Fibroblast of lung (primary cell): ENCODE measurements at places on chromosomes 16 and 17.
A peak's percentile ranks its signal among the peaks of the same experiment; 100 is the strongest.

DNA sequence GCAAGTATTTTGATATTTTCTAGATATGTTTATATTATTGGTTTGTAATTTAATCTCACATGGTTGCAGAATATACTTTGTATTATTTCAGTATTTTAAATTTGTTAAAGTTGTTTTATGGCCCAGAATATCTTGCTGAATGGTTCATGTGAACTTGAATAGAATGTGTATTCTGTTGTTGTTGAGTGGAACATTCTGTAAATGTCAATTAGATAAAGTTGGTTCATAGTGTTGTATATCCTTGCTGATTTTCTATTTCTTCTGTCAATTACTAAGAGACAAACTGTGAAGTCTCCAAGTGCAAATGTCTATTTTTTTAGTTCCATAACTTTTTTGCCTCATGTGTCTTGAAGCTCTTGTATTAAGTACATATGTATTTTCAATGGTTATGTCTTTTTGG, 411.7 kb downstream of the NPIPA7 start:
- DNase-seq: no peak

- DNase-seq: no peak
Observed at GRCh38 chr16:84476401-84476800, 28.1 kb downstream of the MEAK7 start.

DNA sequence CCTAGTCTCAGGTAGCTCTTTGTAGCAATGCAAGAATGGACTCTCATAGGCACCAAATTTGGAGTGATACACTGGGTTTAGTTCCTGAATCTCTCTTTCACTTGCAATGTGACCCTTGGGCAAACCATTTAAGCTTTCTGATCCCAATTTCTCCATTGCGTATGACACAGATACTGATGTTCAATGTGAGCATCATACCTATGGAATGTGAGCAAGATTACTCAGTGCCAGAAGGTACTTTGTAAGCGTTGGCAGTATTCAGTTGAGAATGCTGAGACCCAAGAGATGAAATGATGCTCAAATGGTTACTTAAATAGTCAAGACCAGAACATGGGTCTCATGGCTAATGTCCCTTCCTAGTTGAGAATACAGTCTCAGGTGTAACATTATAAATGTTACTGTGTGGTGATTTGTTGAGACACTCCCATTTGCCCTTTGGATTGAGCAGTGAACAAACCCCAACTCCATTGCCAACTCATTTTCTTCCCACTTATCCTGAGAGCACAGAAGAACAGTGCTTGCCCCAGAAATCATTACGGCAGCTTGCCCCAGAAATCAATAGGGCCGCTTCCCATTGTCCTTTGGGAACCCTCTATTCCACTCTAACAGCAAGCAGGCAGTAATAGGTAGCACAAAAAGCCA, 134.1 kb downstream of the SOX9 start:
- DNase-seq: no peak

- DNase-seq: no peak
Observed at GRCh38 chr16:14071576-14072271, 605 bp downstream of the MRTFB start.

- DNase-seq: no peak
Observed at GRCh38 chr16:8951447-8952280, 12.0 kb downstream of the USP7 start.

DNA sequence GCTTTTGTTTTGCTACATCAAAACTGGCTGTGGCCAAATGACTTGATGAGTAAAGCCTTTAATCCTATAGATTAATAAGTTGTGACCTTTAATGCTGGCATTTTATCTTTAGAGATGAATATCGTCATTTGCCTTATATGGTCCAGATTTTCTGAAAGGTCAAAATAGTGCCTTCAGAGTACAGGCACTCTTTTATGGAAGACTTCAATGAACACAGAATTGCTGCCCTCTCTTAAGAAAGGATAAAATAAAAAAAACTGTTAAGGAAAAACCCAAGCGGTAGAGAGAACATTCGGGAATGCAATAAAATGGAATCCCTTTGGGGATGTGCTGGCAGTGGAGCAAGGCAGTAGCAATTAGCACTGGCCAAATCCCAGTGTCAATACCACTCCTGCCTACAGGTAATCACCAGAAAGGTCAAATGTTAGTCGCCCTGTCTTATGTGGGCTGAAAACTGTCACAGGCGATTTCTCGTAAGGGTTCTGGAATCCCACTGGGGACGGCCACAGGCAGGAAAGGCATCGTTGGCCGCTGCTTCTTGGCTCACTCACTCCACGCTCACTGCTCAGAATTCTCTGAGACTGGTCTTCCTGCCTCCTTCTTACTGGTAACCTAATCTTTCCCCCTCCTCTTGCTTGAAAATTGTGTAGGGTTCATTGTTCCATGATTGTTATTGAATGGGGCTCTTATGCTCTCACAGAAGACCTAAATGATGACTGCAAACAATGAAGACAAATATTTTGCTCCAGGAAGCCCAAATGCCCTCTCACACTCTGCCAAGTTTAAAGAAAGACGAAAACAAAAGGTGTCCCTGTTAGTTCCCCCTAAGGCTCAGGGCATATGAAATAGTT, 45.4 kb upstream of the HSBP1 start:
- no peak for DNase-seq

DNA sequence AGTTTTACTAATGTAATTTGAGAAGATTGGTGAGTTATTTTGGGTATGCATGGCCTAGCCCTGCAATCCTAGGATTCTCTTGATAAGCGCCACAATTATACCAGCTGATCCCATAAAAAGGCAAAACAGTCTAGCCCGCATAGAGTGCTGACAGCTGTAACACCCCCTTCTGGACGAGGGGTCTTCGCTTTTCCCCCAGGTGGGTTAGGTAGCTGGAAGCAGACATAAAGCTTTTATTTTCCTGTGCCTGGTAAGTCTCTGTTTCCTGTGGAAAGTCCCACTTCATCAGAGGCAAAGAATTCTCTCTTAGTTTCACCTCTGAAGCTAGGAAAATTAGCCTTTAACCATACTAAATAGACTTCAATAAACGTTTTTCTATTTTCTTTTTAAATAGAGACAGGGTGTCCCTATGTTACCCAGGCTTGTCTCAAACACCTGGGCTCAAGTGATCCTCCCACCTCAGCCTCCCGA, 108.3 kb downstream of the YPEL2 start:
- no peak for DNase-seq

DNA sequence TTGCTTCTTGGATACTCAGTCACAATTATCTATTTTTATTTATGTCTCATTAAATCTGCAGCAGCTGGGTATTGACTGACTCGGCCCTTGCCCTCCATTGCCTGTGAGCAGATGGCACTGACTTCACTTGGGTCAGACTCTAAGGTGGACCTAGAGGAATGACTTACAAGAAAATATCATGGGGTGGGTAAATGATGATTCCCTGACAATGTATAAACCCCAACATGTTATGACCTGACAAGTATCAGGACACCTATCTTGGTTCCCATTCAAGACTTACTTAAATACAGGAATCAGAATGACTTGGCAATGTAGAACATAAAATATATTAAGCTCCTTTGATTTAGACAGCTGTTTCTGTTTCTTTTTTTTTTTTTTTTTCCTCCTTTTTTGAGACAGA, 953.5 kb downstream of the CDH11 start:
- DNase-seq: no peak

DNA sequence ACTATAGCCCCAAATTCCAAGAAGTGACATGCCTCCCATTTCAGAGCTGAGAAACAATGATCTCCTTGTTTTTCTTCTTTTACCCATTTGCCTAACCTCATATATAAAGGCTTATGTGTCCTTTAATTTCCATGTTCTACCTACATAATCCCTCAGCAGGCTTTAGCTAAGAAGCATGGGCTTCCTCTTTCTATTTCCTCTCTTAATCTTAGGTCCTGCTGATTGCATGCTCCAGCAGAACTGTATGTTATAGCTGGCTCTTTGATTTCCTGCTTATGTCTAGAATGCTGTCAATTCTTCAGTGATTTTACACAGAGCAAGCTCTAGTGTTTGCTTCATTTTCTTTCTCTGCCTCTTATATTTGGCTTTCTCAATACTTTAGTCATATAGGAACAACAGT, 151.7 kb upstream of the COX10 start:
- DNase-seq: no peak

DNA sequence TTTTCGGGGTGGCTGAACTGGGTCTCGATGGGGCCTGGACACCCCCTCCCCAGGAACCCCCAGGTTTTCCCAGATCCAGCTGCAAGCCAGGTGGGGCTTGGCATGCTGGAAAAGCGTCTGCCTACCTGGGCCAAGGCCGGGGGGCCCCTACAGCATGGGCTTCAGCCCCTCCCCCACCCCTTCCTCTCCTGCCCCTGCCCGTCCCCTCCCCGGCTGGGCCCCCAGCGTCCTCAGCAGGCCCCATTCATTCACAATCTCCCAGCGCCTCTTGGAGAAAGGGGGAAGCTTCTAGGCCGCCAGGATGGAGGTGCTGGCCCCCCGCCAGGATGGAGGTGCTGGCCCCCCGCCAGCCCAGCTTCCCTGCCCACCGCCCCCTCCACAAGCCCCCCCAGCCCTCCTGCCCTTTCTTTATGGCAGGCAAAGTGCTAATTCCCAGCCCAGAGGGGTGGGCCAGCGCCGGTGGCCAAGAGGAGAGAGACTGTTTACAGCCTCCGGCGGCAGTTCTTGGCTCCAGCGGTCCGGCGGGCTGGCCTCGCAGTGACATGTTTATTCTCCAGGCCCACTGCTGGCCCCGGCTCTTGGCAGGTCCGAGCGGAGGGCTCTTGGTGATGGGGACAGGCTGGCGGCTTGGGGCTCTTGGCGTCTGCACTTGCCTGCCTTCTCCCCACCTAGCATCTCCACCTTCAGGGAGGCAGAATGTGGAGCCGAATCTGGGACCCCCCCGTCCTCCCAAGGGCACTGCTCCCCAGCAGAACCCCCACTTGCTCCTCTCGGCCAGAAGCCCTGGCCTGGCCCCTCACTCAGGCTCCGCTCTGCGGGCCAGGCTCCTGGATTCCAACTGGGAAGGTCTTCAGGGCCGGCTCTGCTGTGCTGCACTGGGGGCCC, 94.4 kb upstream of the CIBAR2 start:
- DNase-seq: peak; percentile 56

DNA sequence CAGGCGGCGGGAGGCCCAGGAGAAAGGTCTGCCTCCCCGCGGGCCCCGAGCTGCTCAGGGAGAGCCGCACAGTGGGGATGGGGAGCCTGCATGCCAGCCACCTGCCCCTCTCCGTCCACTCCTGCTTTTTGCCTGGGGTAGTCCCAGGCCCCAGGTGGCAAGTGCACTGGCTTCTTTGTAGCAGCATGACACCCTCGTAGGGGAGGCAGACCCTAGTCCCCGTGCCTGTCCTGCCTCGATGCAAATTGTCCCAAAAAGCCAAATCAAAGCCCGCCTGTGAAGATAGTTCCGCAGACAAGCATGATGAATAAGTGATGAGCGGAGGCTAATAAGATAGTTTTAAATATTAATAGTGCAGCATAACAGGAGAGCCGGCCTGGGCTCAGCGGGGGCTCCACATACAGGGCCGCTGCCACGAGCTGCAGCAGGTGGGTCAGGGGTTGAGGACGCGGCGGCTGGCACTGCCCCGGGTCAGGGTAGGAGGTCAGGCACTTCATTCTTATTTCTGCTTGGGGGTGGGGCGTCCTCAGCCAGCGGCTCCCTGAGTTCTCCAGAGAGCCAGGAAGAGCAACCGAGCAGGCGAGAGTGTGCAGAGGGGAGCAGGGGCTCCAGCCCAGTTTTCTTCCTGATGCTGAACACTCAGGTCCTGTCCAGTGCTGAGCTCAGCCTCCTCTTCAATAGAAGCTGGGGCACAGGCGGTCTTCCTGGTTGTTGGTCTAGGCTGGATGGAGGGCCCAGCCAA, 26.8 kb downstream of the GINS2 start:
- no peak for DNase-seq

GRCh38 chr16:23245268-23245667, 56.8 kb upstream of the SCNN1B start:
- DNase-seq: no peak

- DNase-seq: peak; percentile 47
Observed at GRCh38 chr17:9237053-9237410, 215.7 kb downstream of the NTN1 start.

DNA sequence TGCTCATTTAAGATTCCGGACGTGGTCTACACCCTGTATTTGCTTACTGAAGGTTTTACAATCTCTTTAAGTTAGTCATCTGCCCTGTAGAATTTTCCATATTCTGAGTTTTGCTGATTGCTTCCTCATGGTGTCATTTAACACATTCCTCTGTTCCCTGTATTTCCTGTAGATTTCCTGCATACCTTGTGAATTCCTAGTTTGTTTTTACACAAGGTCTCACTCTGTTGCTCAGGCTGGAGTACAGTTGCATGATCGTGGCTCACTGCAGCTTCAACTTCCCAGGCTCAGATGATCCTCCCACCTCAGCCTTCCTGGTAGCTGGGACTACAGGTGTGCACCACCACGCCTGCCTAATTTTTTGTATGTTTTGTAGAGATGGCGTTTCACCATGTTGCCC, 66.8 kb downstream of the CMIP start:
- peak; percentile 23 for DNase-seq

DNA sequence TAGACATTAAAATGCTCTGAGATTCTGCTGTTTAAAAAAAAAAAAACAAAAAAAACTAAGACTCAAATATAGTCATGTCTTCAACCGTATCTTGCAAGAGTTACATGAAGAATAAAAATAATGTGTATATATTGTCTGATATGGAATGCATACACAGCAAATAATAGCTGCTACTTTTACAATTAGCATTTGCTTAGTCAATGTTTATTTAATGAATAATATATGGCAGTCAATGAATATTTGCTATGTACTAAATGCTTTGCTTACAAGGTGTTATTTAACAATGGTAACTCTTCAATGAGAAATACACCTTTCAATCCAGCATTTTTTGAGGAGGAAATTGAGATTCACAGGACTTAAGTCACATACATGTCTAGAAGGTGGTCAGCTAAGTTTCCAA, 718.8 kb upstream of the SOX9 start:
- DNase-seq: no peak

DNA sequence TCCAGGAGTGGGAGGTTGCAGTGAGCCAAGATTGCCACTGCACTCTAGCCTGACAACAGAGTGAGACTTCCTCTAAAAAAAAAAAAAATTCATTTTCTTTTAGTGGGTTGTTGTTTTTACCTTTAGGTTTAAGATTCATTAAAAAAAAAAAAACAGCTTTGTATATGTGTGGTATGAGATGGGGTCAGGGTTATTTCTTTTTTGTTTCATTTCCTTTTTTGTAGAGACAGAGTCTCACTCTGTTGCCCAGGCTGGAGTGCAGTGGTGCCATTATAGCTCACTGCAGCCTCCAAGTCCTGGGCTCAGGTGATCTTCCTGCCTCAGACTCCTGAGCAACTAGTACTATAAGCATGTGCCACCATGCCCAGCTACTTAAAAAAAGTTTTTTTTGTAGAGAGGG, 47.0 kb downstream of the BCAS3 start:
- DNase-seq: no peak

GRCh38 chr17:57290981-57291380, 34.7 kb downstream of the MSI2 start:
- DNase-seq: no peak

DNA sequence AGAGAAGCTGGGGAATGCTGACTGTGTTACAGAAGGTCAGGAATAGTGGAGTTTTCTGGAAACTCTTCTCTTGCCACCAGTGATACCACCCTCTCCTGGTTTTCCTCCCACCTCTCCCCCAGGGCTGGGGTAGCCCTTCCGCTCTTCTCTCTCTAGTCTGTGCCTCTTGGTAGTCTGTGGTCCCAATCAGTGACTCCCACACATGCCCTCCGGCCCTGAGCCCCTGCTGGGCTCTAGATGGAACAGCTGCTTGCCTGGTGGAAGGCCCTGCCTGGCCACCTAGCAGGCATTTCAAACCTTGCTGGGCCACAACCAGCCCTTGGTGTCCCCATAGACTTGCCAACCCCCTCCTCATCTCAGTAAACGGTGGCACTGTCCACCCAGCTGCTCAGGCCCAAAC, 15.2 kb upstream of the MTSS2 start:
- DNase-seq: no peak
